ENCODE measurements at places on chromosomes 6 and 20.
A peak's percentile ranks its signal among the peaks of the same experiment; 100 is the strongest.

DNA sequence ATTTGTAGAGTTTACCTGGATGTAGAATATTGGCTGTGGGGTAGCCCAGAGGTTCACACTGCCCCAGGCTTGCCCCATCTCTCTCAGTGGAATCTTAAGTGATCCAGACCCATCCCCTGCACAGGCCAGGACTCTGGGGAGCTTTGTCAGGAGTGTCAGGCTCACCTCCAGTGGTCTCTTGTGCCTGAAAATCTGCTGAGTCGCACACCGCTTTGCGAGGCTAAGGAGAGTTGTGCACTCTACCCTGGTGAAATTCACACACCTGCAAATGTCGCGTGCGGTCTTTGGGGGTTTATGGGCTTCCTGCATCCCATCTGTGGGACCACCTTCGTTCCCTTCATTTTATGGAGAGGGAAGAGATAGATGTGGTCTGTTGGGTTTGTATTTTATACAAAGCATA, 63.6 kb upstream of the KIF25 start:
- no peak for DNase-seq

DNA sequence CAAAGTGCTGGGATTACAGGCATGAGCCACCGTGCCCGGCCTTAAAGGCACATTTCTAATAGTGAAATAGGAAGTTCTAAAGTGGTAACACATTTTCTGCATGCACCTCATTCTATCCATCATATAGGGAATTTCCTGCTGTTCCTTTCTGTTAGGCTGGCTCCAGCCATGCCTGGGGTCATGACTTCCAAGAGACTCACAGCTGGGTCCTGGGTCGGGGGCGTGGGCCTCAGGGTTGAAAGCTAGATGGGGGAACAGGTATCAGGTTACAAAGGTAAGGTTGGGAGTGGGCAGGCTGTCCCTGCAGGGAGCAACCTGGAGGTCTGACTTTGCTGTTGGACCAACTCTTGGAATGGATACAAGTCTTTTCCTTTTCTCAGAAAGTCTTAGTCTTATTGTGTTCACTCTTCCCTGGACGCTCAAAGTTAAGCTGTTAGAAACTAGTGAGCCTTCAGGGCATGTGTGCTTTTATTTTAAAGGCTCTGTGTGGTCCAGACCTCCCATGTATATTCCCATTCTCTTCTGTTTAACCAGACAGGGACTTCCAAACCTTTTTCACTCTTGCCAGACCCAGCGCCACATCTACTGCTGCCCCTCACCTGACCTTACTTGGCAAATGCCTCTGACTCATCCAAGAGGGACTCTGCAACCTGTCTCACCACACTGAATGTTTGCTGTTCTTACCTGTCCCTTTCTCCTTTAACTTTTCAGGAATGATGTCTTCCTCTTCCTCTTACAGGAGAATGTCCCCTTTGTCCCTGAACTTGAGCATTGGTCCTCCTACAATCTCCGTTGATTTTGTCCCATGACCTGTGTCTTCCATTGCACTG, 64.4 kb downstream of the TMEM170B start:
- no peak for DNase-seq

- DNase-seq: no peak
These were observed 180.5 kb downstream of the JARID2 start for GRCh38 chr6:15426395-15426794.

- DNase-seq: no peak
These were observed 72.6 kb downstream of the REV3L start for GRCh38 chr6:111410371-111410770.

- DNase-seq: no peak
These were observed 48.4 kb upstream of the IER3 start for GRCh38 chr6:30792786-30793185.

DNA sequence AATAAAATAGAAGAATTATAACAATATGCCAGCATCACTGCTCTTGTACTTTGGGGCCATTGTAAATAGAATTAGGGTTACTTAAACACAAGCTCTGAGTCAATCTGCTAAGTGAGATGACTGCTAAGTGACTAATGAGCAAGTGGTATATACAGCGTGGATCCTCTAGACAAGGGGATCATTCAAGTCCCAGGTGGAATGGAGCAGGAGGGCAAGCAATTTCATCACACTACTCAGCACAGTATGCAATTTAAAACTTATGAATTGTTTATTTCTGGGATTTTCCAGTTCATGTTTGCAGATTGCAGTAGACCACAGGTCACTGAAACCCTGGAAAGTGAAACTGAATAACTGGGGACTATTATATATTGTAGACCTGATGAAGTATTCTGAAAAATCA, 235.3 kb downstream of the BTBD3 start:
- DNase-seq: no peak

- DNase-seq: no peak
These were observed 148.5 kb downstream of the LY86 start for GRCh38 chr6:6736791-6737654.

DNA sequence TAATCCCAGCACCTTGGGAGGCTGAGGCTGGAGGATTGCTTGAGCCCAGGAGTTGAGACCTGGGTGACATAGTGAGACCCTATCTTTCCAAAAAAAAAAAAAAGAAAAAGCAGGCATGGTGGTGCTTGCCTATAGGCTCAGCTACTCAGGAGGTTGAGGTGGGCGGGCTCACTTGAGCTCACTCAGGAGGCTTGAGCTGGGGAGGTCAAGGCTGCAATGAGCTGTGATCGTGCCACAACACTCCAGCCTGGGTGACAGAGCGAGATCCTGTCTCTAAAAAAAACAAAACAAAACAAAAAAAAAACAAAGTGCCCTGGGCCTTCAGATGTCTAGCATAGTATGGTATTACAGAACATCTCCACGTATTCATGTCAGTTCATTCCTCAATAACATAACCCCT, 42.9 kb downstream of the ZFAND3 start:
- no peak for DNase-seq

DNA sequence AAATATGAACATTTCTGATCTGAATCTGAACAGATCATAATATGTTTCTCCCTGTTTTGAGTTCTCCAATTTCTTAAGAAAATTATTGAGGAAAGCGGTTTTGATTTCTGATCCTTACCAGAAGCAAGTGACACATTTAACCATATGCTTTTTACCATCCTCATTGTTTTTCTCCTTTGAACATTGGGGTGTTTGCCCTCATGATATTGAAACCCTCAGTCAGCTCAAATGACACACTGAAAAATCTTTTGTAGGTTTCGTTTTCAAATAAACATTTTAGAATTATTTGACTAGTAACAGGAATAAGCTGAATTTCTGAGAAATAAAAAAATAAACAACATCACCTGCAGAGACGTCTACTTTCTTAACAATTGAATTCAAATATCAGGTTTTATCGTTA, 252.1 kb downstream of the DOK5 start:
- no peak for DNase-seq

DNA sequence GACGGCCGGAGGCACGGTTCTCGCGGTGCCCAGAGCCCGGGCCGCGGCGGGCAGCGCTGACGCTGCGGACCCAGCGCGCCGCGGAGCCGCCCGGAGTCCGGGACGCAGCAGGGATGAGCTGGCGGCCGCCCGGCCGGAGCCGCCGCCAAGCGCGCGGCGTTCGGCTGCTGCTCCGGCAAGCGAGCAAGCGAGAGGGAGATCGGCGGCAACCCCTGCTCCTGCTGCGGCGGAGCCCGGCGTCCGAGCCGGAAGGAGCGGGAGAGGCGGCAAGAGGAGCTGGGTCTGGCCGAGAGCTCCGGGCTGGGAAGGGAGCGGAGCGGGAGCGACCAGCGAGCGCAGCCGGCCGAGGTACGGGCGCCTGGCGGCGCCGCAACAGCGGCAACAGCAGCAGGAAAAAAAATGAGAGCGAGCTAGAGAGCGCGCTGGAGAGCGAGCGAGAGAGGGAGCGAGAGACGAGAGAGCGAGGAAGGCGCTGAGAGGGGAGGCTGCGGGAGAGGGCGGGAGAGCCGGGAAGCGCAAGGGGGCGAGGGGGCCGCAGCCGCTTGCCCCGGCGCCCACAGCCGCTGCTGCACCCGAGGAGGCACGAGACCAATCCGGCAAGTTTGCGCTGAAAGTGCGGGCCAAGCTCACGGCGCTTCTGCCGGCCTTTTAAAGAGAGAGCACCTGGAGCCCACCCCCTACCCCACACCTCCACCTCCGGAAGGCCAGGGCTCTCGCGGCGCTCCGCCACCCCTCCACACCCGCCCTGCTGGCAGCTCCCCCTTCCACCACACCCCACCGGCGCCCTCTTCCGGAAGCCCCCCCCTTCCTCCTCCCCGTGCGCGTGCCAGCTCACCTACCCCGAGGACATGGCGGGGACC, 496 bp downstream of the GRM4 start:
- DNase-seq: peak; percentile 37

GRCh38 chr20:15857173-15857784, 716.0 kb downstream of the KIF16B start:
- no peak for DNase-seq

DNA sequence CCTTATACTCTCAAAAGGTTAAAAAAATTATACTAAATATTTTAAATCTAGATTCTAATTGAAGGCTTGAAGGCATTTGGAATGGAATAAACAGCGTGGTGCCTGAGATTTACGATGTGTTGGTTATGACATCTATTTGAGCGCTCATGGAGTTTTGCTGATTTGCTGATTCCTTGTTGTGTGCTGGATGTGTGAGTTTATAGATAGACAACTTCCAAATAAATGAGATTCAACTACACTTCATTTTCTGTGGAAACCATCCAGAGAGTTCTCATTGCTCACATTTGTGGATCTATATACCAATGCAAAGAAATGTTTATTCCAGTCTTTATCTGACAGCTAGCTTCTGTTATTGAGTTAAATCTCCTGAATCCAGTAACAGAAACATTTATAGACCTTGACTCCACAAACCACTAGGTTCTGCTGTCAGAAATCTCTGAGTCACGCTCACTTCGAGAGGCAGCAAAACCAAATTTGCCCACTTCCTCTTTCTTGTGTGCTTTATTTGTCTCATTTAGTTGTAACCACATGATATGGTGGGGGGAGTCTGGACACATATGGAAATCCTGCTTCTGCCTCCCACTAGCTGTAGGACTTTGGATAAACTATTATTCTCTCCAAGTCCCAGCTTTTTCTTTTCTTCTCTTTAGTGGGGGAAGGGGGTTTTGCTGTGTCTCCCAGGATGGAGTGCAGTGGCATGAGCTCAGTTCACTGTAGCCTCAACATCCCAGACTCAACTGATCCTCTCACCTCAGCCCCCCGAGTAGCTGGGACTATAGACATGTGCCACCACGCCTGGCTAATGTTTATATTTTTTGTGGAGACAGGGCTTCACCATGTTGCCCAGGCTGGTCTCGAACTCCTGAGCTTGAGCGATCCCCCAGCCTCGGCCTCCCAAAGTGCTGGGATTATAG, 54.5 kb downstream of the IPCEF1 start:
- DNase-seq: no peak
